ENCODE measurements at places on chromosomes 12 and 14.

GRCh38 chr12:17017402-17017801 is 411.4 kb upstream of the LMO3 start:
- no peak for DNase-seq

- DNase-seq: no peak
Observed at GRCh38 chr14:71610797-71611196, 321.4 kb upstream of the RGS6 start.

- DNase-seq: no peak
Observed at GRCh38 chr14:90580377-90581335, 183.8 kb downstream of the CALM1 start.

GRCh38 chr14:68089146-68089731 is 269.7 kb downstream of the RAD51B start:
- DNase-seq: no peak

- DNase-seq: no peak
Observed at GRCh38 chr14:105665951-105666277, 139.5 kb downstream of the TMEM121 start.
